ENCODE measurements at places on chromosomes 4 and X.

- no peak for DNase-seq
These were observed 729 bp downstream of the CXCL11 start for GRCh38 chr4:76035141-76035540.

- no peak for DNase-seq
These were observed 43.7 kb upstream of the FRMD7 start for GRCh38 chrX:132171478-132171877.

DNA sequence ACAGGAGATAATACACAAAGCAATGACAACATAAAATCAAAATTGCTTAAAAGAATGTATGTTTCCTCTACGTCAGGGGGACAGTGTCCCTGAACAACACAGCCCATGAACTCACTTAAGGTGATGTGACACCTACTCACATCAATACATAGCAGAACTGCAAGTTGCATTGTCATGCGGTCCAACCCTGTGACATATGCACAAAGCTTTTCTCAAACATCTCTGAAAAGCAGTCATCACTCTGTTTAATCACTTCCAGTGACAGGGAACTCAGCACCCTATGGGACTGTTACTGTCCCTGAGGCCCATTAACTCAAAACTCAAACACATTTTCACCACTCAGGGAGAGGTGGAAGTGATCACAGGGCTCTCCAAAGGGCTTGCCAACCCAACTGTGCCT lies 2.4 kb downstream of the STX18 start:
- DNase-seq = no peak

- DNase-seq = no peak
These were observed 19.6 kb upstream of the TMEM184C start for GRCh38 chr4:147597561-147597960.

DNA sequence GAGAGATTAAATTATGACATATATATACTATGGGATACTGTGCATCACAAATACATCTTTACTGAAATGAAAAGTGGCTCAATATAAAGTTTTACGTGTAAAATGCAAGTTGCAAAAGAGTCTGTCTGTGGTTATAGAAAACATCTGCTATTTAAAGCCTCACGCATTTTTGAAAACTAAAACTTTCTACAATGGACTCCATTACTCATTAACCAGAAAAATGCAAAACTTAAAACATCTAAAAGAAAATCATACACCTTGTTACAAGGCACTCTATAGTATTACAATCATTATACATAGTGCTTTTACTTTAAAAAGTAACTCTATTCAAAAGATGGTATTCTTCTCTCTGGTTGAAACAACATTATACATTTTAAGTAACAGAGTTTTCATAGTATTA lies 755.6 kb downstream of the DMD start:
- DNase-seq = no peak

GRCh38 chr4:112377594-112378242 lies 80.5 kb downstream of the ALPK1 start:
- no peak for DNase-seq

- no peak for DNase-seq
These were observed 72.8 kb upstream of the MAPK10 start for GRCh38 chr4:86432559-86433134.

GRCh38 chr4:10579648-10580047 lies 104.9 kb downstream of the CLNK start:
- no peak for DNase-seq

- DNase-seq = no peak
These were observed 6.6 kb upstream of the TMEM128 start for GRCh38 chr4:4254666-4255065.

- no peak for DNase-seq
These were observed at the start of gene TCEAL5 for GRCh38 chrX:103276581-103277002. TCEAL5 (minus strand) TSS chrX:103276750; CDS start chrX:103274563, 2,187 bp downstream.

- DNase-seq = no peak
These were observed 395.5 kb downstream of the ARHGAP24 start for GRCh38 chr4:85870298-85871083.

- DNase-seq = no peak
These were observed 145.3 kb downstream of the DTHD1 start for GRCh38 chr4:36426741-36427140.

DNA sequence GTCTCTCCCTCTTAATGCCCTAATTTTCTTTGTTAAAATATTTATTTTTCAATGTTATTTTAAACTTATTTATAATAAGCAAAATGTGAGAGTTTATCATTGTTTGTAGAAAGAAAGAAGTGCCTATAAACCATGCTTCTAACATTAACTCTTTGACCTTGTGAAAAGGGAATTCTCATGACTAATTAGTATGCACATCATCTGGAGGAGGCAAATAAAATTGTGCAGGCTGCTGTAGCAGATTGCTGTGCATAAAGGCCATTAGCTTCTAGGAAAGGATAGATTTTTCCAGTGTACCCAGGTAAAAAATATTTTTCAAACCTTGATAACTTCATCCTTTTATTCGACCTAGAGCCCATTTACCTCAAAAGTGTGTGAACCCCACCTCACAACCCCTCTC lies 84.6 kb upstream of the GUCY1A1 start:
- no peak for DNase-seq

DNA sequence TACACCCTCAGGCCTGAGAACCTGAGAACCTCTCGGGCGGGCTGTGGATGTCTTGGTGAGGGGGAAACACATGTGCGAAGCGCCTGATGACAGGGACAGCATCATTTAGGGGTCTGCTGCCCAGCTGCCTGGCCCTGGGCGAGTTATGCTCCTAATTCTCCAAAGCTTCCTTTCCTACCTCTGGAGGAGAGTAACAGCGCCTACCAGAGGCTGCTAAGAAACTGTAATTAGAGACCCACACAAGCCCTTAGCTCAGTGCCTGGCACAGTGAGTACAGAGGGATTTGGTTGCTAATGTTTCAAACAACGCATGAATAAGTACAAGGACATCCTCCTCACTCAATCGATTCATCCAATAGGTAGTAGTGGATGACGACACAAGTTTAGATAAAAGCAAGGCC lies 40.4 kb downstream of the BCOR start:
- no peak for DNase-seq

- no peak for DNase-seq
These were observed 104.6 kb upstream of the SRD5A3 start for GRCh38 chr4:55241461-55241860.

All from non-pigmented ciliary epithelial cell (primary cell).